Uterine smooth muscle cell (primary cell): ENCODE measurements at places on chromosomes 5 and 9. TPM values are rescaled to one million over a fixed set of nuclear protein-coding genes. Genes with fewer than 3 reads are reported as not detected.

Gene QRFP
- not detected in 2 replicates for total RNA-seq

Gene HTR4
- total RNA-seq: not detected in 2 replicates

Gene PCDHGA4
- 2.2 and 5.2 TPM in 2 replicates for total RNA-seq

Gene LOX
- 22.4 and 58.0 TPM in 2 replicates for total RNA-seq

Gene DOCK8
- total RNA-seq: 0.75 and 0.89 TPM in 2 replicates

Gene CCDC69
- 1.5 and 2.0 TPM in 2 replicates for total RNA-seq

Gene TAF11L5
- total RNA-seq: not detected in 2 replicates

Gene PCDHGA7
- total RNA-seq: 1.3 and 4.0 TPM in 2 replicates

Gene ARSI
- 18.1 and 34.3 TPM in 2 replicates for total RNA-seq

Gene IL13
- total RNA-seq: not detected in 2 replicates

Gene GABRA6
- not detected in 2 replicates for total RNA-seq

Gene SH3TC2
- total RNA-seq: 1.5 and 4.8 TPM in 2 replicates

Gene SOX30
- total RNA-seq: 0.12 TPM in 1 of 2 replicates, not detected in the other

Gene NEK6
- total RNA-seq: 35.6 and 42.1 TPM in 2 replicates

Gene ENTPD8
- under 0.01 and 0.12 TPM in 2 replicates for total RNA-seq

Gene CARD9
- 2.1 and 3.4 TPM in 2 replicates for total RNA-seq

Gene PCDHB12
- total RNA-seq: under 0.01 and 0.12 TPM in 2 replicates

Gene ANKRD55
- total RNA-seq: not detected in 2 replicates

Gene ADRA1B
- total RNA-seq: under 0.01 TPM in 1 of 2 replicates, not detected in the other

Gene OLFM1
- total RNA-seq: 2.7 and 4.0 TPM in 2 replicates

Gene GARNL3
- 3.3 and 5.1 TPM in 2 replicates for total RNA-seq

Gene MAST4
- 9.8 and 16.6 TPM in 2 replicates for total RNA-seq
